ENCODE measurements at places on chromosomes 13 and 19.

DNA sequence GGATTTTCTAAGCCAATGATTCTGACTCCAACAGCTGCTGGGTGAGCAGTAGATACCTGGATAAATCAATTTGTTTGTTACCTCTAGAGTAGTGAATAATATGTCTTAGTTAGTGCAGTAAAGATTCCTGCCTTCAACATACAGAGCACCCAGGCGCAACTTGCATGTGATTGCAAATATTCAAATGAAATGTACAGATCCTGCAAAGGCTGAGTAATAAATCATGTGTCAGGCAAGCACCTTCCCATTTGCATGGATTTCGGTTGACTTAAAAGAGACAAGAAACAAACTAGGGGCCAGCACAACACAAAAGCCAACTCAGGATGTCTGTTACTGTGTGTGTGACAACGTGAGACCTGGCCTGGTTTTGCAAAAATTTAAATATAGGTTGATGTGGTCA lies 79.7 kb downstream of the TNFSF11 start:
- DNase-seq = no peak

DNA sequence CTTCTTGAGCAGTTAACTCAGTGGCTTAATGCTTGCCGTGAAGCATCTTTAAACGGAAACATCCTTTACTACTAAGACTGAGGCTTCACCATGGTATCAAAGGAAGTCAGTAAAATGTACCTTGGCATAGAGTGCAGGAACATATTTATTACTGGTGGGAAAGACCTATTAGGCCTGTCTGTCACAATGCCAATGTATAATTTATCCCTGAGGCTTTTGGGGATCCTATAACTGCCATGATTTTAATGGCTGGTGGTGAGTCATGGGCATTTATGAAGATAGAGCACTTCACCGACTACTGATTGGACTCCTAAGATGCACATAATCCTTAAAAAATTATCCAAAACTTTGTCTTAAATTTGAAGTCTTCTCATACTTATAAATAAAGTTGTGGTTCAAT lies 79.6 kb downstream of the FGF14 start:
- DNase-seq = no peak

- peak; percentile 50 for DNase-seq
Observed at GRCh38 chr19:46915386-46915785, 54.6 kb downstream of the ARHGAP35 start.

- DNase-seq = no peak
Observed at GRCh38 chr19:32174386-32175113, 170.9 kb upstream of the ZNF507 start.

DNA sequence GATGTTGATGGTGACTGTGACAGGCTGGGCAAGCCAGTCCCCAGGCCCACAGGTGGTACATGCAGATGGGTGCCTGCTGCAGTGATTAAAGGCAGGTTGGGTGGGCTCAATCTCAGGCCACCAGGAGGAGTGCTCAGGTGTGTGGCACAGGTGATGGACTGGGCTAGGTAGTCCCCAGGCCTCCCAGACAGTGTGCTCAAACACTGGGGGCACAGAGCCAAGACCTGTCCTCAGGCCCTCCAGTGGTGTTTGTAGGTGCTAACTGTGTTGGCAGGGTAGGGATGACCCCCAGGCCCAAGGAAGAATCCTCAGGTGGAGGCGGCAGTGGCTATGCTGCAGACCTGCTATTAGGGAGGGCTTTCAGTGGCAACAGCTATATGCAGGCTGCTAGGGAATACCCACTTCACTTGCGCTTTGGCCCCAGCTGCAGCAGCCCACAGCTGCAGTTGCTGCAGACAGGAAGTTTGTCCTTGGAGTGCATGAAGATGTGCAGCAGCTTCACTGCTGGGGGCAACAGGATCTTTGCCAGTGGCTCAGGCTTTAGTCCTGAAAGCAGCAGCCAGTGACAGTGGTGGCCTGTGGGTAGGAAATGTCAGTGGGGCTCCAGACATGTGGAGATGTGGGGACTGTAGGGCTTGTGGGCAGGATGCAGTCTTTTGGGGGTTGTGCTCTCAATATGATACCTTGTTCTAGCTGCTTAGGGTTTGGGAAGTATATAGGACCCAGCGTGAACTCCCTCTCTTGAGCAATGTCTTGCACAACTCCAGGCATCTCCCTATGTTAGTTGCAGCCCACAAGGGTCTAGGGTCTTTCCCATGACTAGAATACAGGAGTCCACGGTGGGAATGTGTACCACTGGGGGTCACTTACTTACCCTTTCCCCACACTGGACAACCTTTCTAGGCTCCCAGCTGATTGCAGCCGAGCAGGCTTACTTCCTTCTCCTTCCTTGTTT lies 54.1 kb upstream of the MLNR start:
- DNase-seq = peak; percentile 75

DNA sequence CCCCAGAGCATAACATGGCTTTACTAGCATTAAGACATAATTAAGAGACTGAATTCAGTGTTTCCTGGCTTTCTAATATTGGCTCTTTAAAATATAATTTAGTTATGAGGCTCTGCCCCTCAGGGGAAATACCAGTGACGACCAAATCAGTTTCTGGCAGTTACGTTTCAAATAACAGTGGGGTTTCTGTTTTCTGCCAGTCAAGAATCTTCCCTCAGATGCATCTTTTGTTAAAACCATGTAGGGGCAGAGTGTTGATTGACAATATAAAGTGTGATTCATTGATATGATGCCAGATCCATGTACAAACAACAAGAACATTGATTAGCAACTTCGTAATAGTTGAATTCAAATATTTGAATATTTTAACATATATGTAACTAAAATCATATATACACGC lies 1169.7 kb downstream of the DIAPH3 start:
- DNase-seq = no peak

DNA sequence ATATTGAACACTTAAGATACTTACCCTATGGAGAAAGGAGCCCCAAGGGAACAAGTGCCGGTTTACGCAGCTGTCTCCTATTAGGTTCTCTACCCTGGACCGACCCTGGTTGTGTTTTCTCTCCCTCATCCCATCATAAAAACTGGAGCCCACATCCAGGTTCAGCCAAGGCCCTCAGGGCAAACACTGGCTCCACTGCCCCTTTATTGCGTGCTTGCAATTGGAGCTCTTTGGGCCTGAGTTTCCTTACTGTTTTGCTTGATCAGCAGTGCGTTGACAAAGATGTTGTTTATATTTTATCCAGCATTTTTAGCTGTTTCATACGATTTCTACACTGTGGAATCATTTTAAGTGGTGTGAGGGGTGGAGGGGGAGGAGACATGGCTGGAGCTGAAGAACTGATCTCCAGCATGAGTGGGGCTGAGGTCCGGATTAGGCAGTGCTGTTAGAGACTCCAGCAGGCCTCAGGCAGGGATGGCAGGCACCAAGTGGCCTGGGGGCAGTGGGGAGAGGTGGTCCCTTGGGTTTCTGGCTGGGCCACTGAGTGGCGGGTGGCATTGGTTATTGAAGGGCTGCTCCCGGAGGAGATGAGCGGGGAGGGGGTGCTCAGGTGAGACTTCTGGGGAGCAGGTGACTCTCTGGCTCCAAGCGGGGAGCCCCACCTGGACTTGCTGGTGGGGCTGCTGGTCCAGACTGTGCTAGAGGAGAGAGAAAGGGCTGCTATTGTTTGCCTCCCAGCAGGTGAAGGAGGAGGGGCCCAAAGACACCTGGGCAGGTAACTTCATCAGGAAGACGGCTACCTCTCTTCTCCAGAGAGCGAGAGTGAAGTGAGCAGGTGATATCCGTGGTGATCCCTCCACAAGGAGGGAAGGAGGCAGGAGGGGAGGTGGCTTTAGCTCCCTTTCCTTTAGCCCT lies 62.4 kb upstream of the RNF113B start:
- DNase-seq = no peak

GRCh38 chr13:114118511-114119123 lies 13.8 kb downstream of the RASA3 start:
- DNase-seq = no peak

DNA sequence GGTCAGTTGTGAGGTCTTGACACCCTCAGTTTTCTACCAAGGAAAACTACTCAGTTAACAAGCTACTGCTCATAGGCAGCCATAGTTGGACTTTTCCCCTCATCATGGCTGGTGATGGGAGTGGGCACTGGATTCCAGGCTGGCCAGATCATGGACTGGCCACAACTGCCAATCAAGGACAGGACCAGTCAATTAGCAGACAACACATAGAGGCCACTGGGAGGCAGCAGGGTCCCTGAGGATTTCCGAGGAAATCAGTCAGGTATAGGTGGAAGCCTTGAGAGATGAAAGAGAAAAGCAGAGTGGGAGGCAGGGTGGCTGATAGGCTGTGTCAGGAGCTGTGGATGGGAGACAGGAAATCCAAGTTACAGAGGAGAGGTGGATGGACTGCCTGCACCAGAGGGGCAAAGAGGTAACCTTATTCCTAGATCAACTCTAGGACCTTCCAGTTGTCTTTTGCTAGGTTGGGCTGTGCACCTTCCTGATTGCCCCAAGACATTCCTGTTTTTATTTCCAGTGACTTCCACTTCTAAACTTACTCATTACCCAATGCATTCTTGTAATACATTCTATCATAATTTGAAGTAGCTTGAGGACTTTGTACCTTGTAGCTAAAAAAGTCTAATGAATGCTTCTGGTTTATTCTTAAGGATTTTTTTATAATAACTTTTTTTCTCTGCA lies 361.8 kb downstream of the KCNRG start:
- DNase-seq = no peak

DNA sequence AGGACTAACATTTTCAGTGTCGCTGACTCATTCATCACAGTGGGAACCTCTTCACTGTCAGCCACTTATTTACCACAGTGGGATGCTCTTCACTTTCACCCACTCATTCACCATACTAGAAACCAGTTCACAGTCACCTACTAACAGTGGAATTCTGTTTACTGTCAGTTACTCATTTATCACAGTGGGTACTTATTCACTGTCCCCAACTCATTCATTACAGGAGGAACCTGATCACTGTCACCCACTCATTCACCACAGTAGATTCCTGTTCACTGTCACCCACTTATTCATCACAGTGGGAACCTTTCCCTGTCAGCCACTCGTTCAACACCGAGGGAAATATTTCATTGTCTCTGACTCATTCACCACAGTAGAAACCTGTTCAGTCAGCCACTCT lies 10.1 kb upstream of the ZNF85 start:
- DNase-seq = no peak

DNA sequence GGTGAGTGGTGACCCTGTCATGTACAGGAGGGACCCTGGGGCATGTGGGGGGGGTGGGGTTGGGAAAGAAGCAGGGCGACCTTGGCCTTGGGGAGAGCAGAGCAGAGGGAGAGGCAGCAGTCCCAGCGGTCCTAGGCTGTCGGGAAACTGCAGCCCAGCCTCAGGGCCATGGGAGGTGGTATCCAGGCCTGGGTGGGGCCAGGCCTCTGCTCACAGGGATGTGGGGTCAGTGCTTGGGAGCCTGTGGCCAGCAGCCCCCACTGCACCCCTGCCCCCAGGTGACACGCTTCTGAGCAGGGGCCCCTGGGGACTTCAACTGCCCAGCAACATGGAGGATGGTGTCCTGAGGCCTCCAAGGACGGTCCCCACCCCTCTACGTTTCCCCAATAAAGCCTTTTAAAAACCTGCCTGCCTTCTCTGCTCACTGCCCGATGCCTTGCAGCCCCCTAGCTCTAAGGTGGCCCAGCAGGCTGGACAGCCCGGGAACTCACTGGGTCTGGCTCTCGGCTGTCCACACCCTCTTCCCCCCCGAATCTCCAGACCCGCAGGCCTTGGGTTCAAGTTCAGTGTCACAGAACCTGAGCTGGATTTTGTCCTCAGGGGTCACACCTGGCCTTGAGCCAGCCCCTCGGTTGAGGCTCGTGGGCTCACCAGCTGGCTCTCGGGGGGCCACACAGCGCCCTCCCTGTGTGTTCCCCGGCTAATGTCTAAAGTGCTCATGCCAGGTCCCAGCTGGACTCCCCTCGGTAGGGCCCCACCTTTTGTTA lies 6.9 kb downstream of the PNKP start:
- DNase-seq = no peak

DNA sequence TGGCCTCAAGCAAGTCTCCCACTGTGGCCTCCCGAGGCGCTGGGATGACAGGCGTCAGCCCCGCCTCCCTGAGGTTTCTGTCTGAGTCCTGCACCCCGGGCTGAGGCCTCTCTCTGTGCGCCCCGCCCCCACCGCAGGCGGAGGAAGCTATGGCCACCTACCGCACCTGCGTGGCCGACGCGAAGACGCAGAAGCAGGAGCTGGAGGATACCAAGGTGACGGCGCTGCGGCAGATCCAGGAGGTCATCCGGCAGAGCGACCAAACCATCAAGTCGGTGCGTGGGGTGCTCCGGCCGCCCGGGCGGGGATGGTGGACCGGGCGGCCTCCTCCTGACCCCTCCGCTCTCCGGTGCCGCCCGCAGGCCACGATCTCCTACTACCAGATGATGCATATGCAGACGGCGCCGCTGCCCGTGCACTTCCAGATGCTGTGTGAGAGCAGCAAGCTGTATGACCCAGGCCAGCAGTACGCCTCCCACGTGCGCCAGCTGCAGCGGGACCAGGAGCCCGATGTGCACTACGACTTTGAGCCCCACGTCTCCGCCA lies 12.7 kb downstream of the ARHGAP45 start:
- no peak for DNase-seq

DNA sequence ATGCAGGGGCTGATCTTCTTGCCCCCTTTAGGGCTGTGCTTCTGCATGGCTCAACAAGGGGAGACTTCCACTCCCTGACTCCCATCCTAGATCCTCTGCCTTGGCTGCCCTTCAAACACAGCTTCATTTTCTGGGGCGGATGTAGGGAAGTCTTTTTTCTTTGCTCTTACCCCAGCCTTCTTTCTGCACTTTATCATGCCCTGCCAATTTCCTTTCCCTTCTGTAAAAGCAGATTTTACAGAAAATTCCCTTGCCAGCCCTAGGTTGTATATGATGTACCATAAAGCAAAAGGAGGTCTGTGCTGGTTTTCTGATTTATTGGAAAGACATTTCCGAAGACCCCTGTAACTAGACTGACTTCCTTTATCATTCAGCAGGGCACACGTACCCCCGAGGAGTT lies 283.4 kb downstream of the SHISA2 start:
- DNase-seq = no peak

- no peak for DNase-seq
Observed at GRCh38 chr19:21691661-21692060, 75.7 kb downstream of the ZNF100 start.

- DNase-seq = no peak
Observed at GRCh38 chr13:90315061-90315460, 1032.4 kb upstream of the MIR17HG start.

DNA sequence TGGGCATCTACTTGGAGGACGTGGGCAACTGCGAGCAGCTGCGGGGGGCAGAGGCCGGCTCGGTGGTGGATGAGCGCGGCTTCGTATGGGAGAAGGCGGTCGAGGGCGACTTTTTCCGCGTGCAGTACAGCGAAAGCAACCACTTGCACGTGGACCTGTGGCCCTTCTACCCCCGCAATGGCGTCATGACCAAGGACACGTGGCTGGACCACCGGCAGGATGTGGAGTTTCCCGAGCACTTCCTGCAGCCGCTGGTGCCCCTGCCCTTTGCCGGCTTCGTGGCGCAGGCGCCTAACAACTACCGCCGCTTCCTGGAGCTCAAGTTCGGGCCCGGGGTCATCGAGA lies 10.3 kb upstream of the STRN4 start:
- DNase-seq = no peak

GRCh38 chr19:40116075-40116474 lies 25.3 kb upstream of the ZNF780A start:
- no peak for DNase-seq

- DNase-seq = no peak
Observed at GRCh38 chr13:95784161-95784899, 107.4 kb downstream of the DNAJC3 start.
